Stimulated activated CD8-positive, alpha-beta memory T cell treated with anti-CD3 and anti-CD28 coated beads, Interleukin-7, amount 100 ng/mL, for 4 hours (primary cell): ENCODE measurements at places on chromosomes 4 and X.
A peak's percentile ranks its signal among the peaks of the same experiment; 100 is the strongest.

DNA sequence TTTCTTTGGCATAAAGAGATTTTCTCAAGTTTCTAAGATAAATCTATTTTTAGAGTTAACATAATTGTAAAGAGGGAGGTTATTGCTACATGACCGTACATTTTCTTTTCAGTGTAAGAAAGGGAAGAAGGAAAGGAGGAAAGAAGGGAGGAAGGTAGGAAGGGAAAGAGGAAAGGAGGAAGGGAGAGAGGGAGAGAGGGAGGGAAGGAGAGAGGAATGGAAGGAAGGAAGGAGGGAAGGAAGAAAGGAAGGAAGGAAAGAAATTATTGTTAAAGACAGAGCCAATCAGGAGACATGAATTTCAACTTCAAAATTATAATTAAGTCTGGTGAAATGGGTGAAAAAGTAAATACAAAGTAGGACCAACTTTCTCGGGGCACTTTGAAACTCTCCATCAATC lies 197.6 kb downstream of the SNCA start:
- no peak for DNase-seq

DNA sequence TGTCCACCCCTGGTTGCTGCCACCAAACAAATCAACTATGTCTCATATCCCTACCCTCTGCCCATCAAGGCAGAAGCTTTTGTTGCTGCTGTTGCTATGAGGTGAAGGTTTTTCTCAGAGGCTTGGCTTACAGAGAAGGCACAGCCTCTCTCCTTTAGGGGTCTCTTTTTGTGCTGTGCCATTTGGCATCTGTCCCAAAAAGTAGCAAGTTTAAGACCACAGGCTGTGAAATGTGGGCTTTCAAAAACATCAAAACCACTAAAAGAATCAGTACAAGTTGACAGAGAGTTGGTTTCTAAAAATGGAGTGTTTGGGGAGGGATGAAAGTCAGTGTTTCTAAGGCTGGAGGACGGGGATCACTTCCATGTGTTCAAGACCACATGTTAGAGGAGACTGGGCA lies 634.9 kb downstream of the BCOR start:
- DNase-seq, result no peak

- DNase-seq, result no peak
Observed at GRCh38 chr4:156085100-156085499, 131.4 kb upstream of the CTSO start.

GRCh38 chrX:69165087-69165651 lies at the start of gene PJA1:
Gene PJA1, minus strand, starts transcription at chrX:69165453. Its CDS starts 2,380 bp downstream, at chrX:69163073.
- DNase-seq, result peak; percentile 66

DNA sequence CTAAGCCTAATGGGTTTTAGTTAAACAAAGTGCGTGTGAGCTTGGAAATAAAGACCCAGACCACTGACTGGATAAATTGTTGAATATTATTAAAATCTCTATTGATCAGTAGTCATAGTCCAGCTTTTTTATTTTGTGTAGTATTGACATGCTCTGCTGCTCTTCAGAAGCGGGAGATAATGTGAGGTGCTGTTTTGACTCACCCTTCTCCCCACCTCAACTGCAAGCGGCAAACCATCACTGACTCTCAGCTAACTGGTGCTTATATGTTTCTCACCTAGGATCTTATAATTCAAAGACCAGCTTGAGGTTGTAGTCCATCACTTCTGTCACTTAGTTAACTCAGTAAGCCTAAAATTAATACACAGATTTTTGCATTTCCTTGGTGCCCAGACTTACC lies 72.2 kb downstream of the COMMD8 start:
- DNase-seq, result no peak

GRCh38 chrX:68196939-68197791 lies 236.1 kb downstream of the OPHN1 start:
- DNase-seq, result no peak

- no peak for DNase-seq
Observed at GRCh38 chr4:113276464-113277170, 227.2 kb downstream of the ANK2 start.

GRCh38 chr4:3371033-3372001 lies 70.5 kb upstream of the HGFAC start:
- DNase-seq, result no peak

- DNase-seq, result no peak
Observed at GRCh38 chr4:85408301-85408700, 66.6 kb upstream of the ARHGAP24 start.

DNA sequence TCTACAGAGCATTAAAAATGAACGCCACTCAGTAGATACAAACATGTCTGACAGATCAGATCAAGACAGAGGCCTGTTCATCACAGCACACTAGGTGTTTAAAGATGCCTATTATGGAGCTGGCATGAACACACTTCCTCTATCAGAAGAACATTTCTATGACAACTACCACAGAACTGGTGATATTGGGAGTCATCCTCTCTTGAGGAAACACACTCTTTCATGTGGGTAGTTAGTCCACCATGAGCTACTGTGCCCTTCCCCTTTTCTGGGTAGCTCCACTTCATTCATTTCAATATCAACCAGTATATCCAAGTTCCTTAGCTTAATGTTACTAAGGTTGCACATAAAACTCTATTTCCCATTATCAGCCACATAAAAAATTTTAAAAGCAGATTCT lies 46.7 kb downstream of the MAOB start:
- no peak for DNase-seq

GRCh38 chrX:52933976-52934703 lies 24.2 kb downstream of the FAM156A start:
- no peak for DNase-seq

DNA sequence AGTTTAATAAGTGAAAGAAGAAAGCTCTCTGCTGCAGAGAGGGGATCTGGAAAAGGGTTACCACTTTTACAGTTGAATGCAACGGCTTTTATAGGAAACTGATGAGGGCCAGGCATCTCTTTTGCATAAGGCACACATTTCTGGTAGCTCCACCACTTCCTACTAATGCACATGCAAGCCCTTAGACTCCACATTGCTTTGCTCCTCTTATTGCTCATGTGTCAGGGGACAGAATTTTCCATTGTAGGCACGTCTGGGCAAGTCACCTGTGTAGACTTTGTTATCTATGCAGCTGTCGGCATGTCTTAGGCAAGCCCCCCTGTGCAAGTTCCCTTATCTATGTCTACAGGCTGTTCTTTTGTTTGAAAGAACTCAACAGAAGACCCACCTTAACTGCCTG lies 294.6 kb upstream of the STS start:
- no peak for DNase-seq
